Non-pigmented ciliary epithelial cell (primary cell): ENCODE measurements at places on chromosomes 7 and 10.

- no peak for DNase-seq
Measured at GRCh38 chr10:24650669-24651391, 72.9 kb downstream of the ARHGAP21 start.

- DNase-seq: no peak
Measured at GRCh38 chr7:122457325-122457724, 152.8 kb upstream of the FEZF1 start.

- DNase-seq: no peak
Measured at GRCh38 chr10:90274721-90275468, 573.5 kb downstream of the KIF20B start.

- DNase-seq: peak; percentile 75
Measured at GRCh38 chr10:110323503-110323902, 18.8 kb upstream of the SMNDC1 start.

GRCh38 chr7:6258440-6259182, 13.8 kb downstream of the CYTH3 start:
- DNase-seq: no peak

- no peak for DNase-seq
Measured at GRCh38 chr10:123599366-123599849, 66.7 kb upstream of the GPR26 start.

- DNase-seq: no peak
Measured at GRCh38 chr7:30996883-30997282, 33.1 kb downstream of the GHRHR start.

GRCh38 chr10:52249850-52250395, 64.2 kb upstream of the DKK1 start:
- DNase-seq: no peak
